NCI-H524 (cell line): ENCODE measurements at places on chromosomes 5 and 9.
A peak's percentile ranks its signal among the peaks of the same experiment; 100 is the strongest.

DNA sequence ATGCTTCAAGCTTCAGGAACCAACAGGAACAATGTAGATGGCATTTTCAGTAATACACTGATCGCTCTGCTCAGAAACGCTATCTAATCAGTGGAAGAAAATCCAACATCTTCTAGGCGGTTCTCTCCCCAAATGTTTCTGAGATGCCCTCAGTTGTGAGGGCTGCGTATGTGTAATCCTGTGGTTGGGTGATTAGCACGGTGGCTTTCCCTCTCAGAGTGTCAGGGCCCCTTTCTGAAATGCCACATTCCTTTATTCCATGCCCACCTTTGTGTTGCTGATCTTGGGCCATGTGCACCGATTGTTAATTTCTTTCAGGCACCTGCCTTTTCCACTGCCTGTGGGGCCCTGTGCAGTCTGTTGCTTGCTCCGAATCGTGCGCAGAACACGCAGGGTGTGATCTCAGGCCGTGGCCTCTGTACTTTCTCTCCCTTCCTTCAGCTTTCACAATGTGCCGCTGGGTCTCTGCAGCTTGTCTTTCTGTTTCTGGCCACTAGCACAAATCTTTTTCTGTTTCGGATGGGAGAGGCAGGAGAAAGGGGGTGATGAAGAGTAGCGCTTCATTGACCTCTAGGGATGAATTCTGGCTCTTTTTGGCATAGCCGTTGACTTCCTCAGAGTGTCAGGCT is 324.0 kb downstream of the PARP8 start:
- no peak for DNase-seq

DNA sequence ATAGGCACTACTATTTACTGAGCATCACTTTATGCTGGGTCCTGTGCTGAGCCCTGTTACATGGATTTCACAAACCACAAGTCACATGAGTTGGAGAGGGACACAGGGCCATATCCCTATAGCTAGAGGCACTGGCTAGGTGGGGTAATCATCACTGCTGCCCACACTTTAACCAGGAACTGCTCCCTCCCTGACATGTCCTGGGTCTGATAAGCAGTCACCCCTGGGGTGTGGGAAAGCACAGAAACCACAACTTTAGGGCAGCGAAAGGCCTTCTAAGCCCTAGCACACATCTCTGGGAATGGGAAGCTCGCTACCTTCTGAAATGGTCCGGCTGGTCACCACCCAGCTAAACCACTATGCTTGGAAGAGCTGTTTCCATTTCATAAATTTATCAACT is 15.0 kb downstream of the TBC1D2 start:
- no peak for DNase-seq

- no peak for DNase-seq
Observed at GRCh38 chr9:135920256-135920930, 13.0 kb upstream of the CAMSAP1 start.

DNA sequence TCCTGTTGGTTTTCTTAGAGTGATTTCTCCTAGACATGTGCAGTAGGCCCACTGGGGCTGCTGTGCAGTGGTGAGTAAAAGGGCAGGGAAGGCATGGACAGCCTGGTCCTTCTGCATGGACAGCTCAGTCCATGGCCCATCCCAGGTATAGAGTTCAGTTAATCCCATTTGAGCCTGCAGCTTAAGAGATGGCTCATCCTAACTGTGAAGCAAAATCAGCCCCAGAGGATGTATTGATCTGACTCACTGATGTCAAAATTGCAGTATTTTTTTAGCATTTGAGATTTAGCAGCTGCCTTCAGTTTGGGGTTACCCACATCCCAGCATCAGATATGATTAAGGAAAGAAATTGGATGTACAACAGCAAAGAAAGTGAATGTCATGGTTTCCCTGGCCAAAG is 93.4 kb downstream of the PDE6A start:
- DNase-seq, result no peak

DNA sequence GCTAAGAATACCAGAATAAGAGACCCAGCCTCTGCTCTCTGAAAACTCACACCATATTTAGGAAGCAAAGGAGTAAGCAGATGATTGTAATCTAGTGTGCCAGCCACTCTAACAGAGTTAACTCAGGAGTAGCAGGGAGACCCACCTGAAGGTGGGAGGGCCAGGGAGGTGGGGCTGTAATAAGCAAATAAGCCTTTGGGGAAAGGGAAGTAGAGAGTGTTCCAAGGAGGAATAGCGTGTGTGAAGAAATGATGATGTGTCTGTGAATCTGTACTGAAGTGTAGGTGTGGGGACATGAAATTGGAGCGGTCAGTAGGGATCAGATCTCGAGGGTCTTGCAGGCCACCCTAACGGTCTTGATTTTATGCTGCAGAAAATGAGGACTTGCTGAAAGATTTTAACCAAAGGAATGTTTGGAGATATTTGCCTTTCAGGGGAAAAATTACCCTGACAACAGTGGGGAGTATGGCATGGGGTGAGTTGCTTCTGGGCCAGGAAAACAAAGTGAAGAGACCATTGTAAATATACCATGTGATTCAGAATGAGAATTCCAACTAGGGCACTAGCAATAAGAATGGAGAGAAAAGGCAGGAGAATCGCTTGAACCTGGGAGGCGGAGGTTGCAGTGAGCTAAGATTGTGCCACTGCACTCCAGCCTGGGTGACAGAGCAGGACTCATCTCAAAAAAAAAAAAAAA is 44.1 kb upstream of the FSD1L start:
- DNase-seq, result no peak

DNA sequence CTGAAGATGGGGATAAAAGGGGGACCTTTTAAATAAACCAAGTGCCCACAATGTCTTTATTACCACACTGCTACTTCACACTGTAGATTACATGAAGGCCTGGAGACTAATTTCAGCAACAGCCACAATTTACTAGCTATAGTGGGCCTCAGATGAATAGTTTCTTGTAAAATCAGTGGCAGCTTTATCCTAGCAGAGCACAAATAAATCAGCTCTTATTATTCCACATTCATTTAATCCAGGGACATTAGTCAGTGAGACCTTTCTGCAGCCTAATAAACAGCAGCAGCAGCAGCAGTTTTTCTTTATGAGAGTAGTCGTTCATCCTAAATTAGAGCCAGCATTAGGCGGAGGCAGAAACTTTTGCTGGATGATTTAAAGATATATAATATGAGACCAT is 542.3 kb downstream of the PSAT1 start:
- DNase-seq, result no peak

GRCh38 chr5:172568308-172568910 is 72.7 kb upstream of the NEURL1B start:
- no peak for DNase-seq

DNA sequence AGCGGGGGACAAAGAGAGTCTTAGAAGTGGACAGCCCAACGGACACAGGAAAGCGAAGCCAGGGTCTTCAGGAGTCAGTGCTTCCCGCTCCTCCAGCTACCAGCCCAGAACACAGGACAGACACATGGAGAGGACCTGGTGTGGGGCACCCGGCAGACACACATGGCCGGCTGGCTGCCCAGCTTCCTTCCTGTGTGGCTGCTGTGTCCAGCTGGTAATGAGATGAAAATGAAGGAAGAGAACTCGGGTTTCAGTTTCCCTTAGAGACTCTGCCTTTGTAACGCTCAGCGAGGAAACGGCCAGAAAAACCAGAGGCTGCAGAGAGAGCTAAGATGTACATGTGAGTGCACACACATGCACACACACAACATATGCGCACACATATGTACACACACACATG is 87.5 kb downstream of the SECISBP2 start:
- DNase-seq, result no peak

- DNase-seq, result no peak
Observed at GRCh38 chr9:86924206-86924605, 23.1 kb downstream of the GAS1 start.

GRCh38 chr5:169980418-169981053 is at the start of gene INSYN2B:
Gene INSYN2B (minus strand): TSS chr5:169980495. CDS start chr5:169883898, 96,597 bp downstream.
- peak; percentile 80 for DNase-seq

DNA sequence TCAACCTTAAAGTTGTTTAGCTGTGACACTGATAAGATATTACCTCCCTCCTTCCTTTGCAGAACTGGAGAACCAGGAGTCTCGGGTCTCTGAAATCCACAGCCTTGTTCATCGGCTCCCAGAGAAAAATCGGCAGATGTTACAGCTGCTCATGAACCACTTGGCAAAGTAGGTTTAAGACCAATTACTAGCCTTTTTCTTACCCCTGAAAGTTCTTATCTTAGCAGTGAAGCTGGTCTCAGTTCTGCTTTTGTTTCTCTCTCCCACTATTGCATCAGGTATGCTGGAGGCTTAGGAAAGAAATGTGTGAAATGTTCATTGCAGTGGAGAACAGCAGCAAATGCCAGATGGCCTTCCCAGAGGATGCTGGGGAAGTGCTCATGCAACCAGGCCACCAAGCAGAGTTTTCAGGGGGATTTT is 287.4 kb downstream of the ARHGAP26 start:
- DNase-seq, result peak; percentile 74

DNA sequence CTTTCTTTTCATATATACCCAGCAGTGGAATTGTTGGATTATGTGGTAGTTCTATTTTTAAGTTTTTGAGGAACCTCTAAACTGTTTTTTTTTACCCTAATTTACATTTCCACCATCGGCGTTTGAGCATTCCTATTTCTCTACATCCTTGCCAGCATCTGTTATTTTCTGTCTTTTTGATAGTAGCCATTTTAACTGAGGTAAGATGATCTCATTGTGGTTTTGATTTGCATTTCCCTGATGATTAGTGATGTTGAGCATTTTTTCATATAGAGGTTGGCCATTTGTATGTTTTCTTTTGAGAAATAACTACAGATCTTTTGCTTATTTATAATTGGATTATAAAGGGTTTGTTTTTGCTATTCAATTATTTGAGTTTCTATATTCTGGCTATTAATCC is 71.7 kb upstream of the TNC start:
- DNase-seq, result no peak

DNA sequence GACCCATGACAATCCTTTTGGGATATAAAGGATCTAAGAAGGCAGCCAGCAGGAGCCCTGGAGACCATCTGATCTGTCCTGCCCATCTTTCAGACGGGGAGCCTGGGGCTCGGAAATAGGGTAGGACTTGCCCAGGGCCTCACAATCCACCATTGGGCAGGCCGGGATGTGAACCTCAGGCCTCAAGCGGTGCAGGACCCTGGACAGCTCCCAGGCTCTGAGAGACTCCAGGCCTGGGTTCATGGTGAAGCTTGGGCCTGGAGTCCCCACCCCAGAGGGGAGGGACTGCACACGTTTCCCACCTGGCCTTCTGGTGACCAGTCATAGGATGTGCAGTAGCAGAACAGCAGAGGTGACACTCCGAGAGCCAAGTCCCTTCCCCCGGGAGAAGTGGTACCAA is 36.6 kb upstream of the RAPGEF1 start:
- no peak for DNase-seq

GRCh38 chr9:69444791-69445190 is 119.8 kb downstream of the ENTREP1 start:
- DNase-seq, result no peak

GRCh38 chr9:86034863-86035734 is 64.3 kb downstream of the GOLM1 start:
- DNase-seq, result peak; percentile 33

DNA sequence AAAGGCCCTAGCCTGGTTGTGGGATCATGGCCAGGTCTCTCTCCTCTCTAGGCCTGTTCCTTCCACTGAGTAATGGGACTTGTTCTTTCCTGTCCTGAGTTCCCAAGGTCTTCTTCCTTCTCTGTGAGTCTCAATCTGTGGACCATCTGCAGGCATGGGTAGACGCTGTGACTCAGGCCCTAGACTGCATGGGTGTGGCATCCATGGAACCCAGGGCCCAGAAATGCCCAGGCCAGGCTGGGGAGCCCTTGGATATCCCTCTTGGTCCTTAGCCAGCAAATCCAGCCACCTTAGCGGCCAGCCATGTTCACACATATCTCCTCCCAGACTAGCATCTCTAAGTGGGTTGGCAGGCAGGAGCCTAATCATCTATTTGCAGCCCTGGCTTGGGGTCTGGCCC is 2.3 kb upstream of the ACSL6 start:
- no peak for DNase-seq
